ENCODE measurements at places on chromosomes 7 and 10. TPM values are rescaled to one million over a fixed set of nuclear protein-coding genes. Genes with fewer than 3 reads are reported as not detected.

The TLX1 gene
- total RNA-seq, result not detected

The ARL5B gene
- total RNA-seq, result 9.6 TPM

The C10orf105 gene
- not detected for total RNA-seq

The JAZF1 gene
- 7.2 TPM for total RNA-seq

The FBXW4 gene
- 23.7 TPM for total RNA-seq

The FHIP2A gene
- 9.5 TPM for total RNA-seq

The HOXA6 gene
- 2.1 TPM for total RNA-seq
